Breast epithelium (tissue), 4 donors: ENCODE measurements at places on chromosomes 1 and 21.

DNA sequence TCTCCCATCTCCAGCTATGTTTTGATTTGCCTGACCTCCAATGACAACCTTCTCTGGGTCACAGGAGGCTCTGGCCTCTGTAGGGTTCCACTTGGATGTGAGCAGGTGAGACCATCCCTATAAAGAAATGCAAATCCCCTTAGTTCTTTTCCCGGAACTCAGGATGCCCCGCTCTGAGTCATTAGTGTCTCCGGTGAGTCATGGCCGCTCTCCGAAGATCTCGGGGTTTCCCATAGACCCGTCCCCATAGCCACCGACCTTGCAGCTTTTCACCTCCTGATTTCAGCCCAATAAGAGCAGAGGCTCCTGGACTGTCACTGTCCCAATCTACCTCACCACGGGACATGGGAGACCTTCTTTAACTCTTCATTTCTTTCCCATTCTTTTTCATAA lies 98.2 kb downstream of the PGBD5 start:
- no peak for DNase-seq

DNA sequence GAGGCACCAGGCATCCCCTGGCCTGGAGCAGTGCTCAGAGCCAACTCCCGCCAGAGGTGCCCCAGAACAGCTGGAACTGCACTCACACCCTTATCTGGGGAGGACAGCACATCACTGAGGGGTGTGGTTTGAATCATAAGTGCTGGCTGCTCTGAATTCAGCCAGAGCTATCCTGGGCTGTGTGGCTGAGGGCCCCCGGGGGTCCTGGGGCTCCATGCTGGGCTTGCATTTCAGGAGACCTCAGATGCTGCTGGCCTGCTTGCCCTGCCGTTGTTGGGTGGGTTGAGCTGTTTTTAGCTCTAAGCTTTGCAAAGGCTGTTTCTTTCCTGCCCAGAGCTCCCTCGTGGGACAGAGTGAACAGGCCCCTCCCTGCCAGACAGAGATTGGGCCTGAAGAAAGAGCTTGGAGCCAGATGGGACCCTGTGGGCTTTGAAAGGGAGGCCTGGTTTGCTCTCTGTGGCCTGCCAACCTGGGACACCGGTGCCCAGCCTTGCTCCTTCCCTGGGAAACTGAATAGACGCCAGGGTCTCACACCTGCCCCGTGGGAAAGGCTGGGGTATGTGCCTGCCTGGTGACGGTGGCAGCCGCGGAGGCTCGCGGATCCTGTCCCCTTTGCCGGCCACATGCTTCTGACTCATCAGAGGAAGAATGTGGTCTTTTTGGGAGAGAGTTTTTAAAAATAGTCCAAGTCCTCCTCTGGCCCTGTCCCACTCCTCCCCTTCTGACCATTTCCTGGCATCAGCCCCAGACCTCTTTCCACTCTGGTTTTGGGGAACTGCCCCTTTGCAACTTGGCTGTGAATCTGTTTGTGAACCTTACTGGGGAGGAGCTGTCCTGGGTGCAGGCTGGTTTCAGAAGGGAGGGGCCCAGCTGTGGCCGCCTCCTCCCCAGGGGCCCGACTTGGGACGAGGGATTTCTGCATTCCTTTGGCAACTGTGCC lies 30.0 kb downstream of the ARHGEF10L start:
- peak; percentile 89 for DNase-seq

GRCh38 chr21:26698416-26698815 lies 125.3 kb upstream of the CYYR1 start:
- no peak for DNase-seq

GRCh38 chr1:95604771-95605170 lies 370.8 kb downstream of the RWDD3 start:
- no peak for DNase-seq

- peak; percentile 43 for DNase-seq
These were observed 19.6 kb upstream of the IFFO2 start for GRCh38 chr1:18976096-18976495.

DNA sequence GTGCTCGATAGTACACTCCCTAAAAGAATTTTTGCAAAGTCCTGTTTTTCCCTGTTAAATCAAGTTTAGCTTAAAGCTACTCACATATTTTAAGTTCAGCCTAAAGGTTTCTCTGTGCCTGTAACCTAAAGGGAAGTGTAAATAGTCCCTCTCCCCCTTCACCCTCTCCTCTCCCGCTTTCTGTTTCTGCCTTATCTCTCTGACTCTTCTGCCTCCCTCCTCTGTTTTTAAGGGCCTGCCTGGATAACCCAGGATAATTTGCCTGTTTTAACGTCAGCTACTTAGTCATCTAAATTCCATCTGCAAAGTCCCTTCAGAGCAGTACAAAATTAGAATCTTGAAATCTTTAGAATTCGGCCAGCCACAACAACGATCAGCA lies 92.6 kb downstream of the NID1 start:
- DNase-seq, result no peak

DNA sequence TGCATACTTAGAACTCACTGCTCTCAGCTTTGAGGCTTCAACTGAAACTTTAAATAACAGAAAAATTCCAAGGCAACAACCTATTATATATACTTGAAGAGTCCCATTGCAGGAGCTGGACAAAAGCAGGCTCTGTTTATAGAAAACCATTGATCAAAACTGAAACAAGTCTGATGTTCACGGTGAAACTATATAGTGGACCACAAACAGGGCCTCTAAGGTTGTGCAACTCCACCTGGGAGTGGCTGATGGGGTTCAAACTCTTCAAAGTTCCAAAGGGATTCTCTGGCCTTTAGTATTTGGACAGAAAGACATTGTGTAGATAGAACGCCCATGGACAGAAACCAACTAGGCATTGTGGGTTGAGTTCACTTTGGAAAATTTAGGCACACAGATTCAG lies 140.3 kb downstream of the ZC3H11B start:
- no peak for DNase-seq

DNA sequence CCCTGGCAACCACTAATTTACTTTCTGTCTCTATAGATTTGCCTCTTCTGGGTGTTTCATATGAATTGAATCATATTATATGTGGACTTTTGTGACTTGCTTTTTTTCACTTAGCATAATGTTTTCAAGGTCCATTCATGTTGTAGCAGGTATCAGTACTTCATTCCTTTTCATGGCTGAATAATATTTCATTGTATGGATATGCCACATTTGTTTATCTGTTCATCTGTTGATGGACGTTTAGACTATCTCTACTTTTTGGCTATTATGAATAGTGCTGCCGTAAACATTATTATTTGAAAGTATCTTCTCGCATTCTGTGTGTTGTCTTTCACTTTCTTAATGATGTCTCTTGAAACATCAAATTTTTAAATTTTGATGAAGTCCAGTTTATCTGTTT lies 32.8 kb upstream of the CD101 start:
- DNase-seq, result no peak

DNA sequence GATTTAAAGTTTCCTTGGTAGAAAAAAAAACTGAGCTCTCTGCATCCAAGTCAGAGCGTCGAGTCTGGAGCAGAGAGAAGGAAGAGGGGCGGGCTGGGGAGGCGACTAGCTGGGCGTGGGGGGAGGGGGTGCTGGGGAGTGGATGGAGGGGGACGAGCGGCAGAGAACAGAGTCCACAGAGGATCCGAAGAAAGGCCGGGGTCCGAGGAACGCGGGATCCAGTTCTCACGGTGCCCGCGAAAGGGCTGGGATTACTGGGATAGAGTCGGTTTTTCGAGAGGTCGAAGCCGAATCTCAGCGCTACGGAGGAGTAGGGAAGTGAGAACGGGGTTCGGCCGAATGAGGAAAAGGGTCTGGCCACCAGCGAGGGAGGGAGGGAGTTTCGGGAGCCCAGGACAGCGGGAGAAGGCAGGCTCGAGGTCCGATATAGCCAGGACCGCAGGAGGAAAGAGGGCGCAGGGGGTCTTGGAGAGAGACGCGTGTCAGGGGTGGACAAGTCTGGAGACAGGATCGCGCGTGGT lies 665 bp downstream of the DAB1 start:
- no peak for DNase-seq

DNA sequence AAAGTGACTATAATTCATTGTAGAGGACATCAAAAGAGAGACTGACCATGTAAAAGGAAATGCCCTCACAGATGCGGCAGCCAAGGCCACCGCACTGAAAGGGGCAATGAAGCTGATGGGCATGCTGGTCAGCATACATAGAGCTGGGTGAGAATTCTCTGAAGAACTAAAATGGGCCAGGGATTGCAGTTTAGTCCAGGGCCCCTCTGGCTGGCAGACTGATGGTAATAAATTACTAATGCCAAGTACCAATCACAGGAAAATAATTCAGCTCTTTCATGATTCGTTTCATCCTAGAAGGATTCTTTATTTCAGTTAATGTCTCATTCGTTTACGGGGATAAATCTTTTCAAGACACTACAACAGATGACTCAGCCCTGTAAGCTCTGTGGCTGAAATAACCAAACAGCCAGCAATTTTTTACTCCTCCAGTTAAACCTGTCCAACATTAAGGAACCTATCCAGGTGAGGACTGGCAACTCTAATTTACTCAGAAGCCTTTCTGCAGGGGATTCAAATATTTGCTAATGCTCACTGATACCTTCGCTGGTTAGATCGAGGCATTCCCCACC lies 56.9 kb upstream of the MAP1LC3C start:
- DNase-seq, result no peak

GRCh38 chr1:25658791-25659431 lies 42.3 kb downstream of the MAN1C1 start:
- no peak for DNase-seq

DNA sequence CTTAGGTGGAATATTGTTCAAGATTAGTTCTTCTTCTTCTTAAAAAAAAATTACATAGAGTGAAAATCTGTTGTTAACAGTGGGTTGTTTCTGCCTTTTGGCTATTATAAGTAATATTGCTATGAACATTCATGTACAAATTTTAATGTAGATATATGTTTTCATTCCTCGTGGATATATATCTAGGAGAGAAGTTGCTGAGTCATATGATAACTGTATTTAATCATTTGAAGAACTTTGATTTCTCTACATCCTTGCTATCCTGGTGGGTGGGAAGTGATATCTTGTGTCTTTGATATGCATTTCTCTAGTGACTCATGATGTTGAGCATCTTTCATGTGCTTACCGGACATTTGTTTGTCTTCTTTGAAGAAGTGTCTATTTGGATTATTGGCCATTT lies 29.9 kb downstream of the MAST2 start:
- DNase-seq, result no peak

- no peak for DNase-seq
These were observed 27.1 kb downstream of the KAZN start for GRCh38 chr1:14625572-14625971.

GRCh38 chr1:242212401-242212800 lies 213.5 kb upstream of the MAP1LC3C start:
- DNase-seq, result no peak

- DNase-seq, result no peak
These were observed 44.4 kb upstream of the PCBP3 start for GRCh38 chr21:45599146-45599581.
